ENCODE measurements at places on chromosomes 7 and 10.
A peak's percentile ranks its signal among the peaks of the same experiment; 100 is the strongest.

DNA sequence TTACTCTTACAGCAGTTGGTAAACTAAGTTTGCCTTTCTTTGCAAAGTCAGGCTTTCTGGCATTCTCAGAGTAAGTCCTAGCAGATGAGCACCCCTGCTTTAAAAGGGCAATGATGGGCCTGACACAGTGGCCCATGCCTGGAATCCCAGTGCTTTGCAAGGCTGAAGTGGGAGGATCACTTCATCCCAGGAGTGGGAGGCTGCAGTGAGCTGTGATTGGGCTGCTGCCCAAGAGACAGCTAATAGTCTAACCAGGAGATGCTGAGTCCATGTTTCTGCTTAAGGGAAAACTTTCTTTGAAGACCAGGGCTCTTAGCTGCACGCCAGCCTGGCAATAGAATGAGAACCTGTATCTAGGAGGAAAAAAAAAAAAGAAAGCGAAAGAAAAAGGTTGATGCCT lies 100.2 kb upstream of the MPP7 start:
- DNase-seq: no peak

- no peak for DNase-seq
Measured at GRCh38 chr7:25786936-25787335, 365.1 kb upstream of the NFE2L3 start.

DNA sequence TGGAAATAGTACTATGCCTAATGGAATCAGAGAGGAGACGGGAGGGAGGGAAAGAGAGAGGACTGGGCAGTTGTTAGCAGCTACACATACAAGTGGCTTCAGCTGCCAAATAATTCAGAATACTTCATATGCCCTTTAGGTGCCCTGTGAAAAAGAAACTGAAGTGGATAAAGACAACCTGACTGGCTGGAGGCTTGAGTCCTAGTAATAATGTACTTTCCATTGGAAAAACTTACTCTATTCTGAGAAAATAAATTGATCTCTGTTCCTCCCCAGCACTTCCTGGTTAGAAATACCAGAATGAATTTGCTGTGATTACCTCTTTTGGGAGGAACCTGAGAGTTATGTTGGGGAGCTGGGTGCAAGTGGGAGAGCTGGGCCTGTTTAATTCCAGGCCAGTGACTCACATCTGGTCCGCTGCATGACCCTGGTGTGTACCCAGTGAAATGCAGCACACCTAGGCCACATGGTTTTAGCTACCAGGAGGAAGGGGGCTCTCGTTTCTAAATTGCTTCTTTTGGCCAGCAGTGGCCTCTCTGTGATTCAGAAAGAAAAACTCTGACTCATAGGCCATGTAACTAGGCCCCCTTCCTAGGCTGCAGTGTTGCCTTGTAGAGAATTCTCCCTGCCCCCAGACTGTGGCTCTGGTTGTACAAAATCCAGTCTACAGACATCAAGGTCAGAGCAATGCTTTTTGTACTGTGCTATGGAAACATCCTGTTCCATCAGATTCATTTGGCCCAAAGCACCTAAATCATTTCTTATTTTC lies 6.5 kb downstream of the AGFG2 start:
- DNase-seq: peak; percentile 44

DNA sequence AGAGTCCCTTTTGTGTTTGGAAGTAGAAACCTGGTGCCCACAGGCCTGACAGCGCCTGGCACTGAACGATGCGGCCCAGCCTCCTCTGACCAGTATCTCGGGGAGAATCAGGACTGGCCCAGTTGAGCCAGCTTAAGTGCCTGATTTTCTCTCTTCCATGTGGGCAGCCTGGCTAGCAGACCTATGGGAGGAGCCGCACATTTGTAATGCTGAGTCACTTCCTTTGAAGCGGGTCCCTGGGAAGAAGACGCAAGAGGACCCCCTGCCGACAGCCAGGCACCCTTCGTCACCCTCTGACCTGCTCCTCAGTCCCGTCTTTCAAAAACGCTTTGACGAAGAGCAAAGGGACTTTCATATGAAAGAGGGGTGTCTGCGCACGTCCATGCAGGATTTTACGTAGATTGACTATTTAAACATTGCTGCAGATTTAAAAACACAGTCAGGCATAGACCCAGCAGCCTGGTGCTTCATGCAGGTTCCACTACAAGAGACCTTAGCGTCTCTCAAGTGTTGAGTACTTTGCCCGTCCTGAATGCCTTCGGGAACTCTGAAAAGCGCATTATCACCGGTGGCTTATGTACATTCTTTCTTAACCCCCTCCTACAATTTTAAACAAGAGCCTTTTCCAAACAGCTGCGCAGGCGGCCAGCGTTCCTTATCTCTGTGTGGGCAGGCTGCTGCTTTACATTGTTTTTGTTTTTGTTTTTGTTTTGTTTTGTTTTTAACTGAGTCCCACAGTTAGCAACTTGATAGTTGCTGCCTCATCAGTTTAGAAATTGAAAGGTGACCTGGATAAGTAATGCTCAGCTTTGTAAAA lies 36.5 kb upstream of the AP5Z1 start:
- peak; percentile 45 for DNase-seq

GRCh38 chr7:6164491-6164890 lies 107.9 kb downstream of the CYTH3 start:
- no peak for DNase-seq

DNA sequence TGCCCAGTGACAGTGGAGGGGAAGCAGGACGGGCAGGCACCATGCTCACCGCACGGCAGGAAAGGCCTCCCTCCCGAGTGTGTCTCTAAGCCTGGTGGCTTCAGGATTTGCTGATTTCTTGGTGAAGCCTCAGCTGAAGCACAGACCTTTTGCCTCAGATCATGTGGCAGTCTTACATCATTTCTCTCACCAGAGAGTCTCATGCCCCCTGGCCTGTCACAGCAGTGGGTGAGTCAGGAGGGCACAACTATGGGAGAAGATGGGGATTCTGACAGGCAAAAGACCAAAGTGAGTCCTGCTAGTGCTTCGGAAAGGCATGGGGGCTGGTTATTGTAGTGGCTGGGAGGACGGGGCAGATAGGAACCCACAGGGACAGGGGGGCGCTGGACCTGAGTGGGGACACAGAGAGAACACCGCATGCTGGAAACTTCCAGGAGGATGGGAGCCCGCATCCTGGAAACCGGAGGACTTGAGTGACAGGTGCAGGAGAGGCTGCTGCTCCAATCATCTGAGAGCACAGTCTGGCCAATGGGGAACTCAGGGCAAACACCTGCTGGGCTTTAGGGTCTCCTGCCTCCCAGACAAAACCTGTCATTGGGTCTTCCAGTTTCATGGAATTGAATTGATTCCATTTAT lies 166.8 kb downstream of the ADARB2 start:
- DNase-seq: no peak

Data from NCI-H2029 (cell line).